ENCODE measurements at places on chromosomes 5 and 9. TPM values are rescaled to one million over a fixed set of nuclear protein-coding genes. Genes with fewer than 3 reads are reported as not detected.

F12 gene
- not detected for total RNA-seq

GRCh38 chr5:78747055-78747454 lies 98.5 kb upstream of the LHFPL2 start:
- H3K36me3 ChIP-seq, result no peaks in the 10 kb centered on the region
- H3K4me3 ChIP-seq, result no peak overlapping the region
- H3K4me1 ChIP-seq, result no peaks in the 10 kb centered on the region
- DNase-seq, result no peak
- peaks cover 1% of the 10 kb centered on the region for H3K27me3 ChIP-seq

DNA sequence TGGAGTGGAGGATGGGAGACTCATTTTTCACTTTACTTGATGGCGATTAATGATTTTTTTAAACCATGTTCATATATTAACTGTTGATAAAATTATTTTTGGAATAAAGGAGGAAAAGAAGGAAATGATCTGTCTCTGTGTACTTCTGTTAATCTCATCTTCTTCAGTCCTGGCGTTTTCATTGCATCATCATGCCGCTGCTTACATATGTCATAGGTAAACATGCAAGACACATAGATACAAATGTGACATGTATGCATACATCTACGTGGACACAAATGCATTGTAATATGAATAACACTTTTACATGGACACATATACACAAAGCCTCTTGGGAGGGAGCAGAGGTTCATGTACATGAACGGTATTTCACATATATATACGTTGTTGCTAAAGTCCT lies 10.0 kb downstream of the TMEM174 start:
- no peak overlapping the region for H3K4me3 ChIP-seq
- H3K36me3 ChIP-seq, result peaks cover 10% of the 10 kb centered on the region
- peaks cover 53% of the 10 kb centered on the region for H3K27me3 ChIP-seq
- DNase-seq, result no peak

DNA sequence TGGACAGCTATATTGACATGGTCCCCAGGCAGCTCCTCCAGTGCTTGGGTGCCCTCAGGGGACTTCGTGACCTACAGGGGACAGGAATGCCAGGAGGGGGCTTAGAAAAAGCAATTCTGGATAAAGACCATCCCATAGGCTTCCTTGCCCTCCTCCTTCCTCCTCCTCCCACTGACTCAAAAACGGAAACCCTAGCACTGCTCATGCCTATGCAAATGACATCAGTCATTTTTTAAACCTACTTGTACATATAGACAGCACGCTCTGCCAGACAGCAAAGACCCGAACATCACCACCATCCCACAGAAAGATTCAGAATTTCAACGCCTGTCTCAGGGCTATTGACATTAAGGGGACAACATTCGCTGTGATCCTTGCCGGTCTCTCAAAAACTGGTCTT lies 11.0 kb downstream of the IGFBPL1 start:
- H3K36me3 ChIP-seq, result no peaks in the 10 kb centered on the region
- H3K27ac ChIP-seq, result no peak overlapping the region
- H3K4me3 ChIP-seq, result no peak overlapping the region
- no peaks in the 10 kb centered on the region for H3K4me1 ChIP-seq

GRCh38 chr5:147760086-147760875 lies 22.2 kb downstream of the JAKMIP2 start:
- no peaks in the 10 kb centered on the region for H3K4me1 ChIP-seq
- H3K27ac ChIP-seq, result no peak overlapping the region
- H3K27me3 ChIP-seq, result no peaks in the 10 kb centered on the region
- H3K4me3 ChIP-seq, result no peak overlapping the region
- H3K36me3 ChIP-seq, result peaks cover 2% of the 10 kb centered on the region
- DNase-seq, result no peak

Measured in naive thymus-derived CD8-positive, alpha-beta T cell (primary cell).